Right cardiac atrium (tissue), 5 donors: ENCODE measurements at places on chromosomes 7 and 10. TPM values are rescaled to one million over a fixed set of nuclear protein-coding genes. Genes with fewer than 3 reads are reported as not detected.

Gene HOXA2
- 0.36 TPM for polyA plus RNA-seq

- no peak for DNase-seq
Measured at GRCh38 chr7:151340794-151341356, 737 bp upstream of the NUB1 start.

- no peak for DNase-seq
Measured at GRCh38 chr7:90025771-90026170, 128.5 kb upstream of the STEAP1 start.

GRCh38 chr10:22110761-22111160 is 107.1 kb downstream of the EBLN1 start:
- no peak for DNase-seq
